Lower leg skin (tissue), 4 donors: ENCODE measurements at places on chromosomes 2 and 18.
A peak's percentile ranks its signal among the peaks of the same experiment; 100 is the strongest.

DNA sequence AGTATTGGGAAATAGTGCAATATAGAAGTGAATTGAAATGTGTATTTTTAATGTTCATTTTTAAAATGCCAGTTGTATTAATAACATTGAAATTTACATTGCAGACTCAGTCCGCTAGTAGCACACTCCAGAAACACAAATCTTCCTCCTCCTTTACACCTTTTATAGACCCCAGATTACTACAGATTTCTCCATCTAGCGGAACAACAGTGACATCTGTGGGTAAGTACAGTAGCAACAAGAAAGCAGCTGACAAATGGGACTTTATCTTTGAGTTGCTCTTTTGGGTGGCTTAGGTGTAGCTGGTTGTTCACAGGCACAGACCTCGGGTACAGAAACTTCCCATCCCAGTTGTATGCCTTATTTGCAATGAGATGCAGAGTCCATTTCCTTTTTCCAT lies 118.2 kb upstream of the IL1R2 start:
- DNase-seq = no peak

DNA sequence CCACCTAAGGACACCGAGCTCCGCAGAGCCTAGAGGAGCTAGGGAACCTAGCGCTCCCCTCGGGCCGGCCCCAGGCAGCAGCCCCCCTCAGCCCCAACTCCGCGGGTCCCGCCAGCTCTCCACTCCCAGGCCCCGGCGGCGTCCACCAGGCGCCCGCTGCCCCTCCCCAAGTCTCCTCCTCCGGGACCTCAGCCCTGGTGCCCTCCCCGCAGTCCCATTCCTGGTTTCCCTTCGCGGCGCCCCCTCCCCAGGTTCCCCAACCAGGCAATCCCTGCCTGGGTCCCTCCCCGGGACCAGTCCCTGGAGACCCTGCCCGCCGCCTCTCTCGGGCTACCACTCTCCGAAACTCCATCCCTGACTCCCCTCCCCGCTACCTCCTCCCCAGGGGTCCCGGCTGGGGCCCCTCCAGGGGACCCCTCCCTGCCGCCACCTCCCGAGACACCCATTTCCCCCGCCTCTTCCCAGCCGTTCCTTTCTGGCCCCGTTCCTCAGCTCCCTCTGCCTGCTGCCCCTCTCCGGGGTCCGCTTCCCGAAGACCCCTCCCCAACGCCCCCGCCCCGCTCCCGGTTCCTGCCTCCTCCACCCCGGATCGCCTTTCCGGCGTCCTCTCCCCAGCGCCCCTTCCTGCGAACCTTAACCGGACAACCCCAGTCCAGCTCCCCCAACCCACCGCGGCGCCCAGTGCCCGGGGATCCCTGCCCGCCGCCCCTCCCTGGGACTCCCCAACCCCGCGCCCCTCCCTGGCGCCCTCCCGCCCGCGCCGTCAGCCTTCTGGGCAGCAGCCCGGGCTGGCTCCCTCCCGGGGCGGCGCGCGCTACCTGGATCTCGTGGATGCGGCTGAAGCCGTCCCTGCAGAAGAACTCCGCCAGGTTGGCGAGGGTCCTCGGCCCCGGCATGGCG lies 678 bp downstream of the CYP27C1 start:
- DNase-seq = peak; percentile 88

DNA sequence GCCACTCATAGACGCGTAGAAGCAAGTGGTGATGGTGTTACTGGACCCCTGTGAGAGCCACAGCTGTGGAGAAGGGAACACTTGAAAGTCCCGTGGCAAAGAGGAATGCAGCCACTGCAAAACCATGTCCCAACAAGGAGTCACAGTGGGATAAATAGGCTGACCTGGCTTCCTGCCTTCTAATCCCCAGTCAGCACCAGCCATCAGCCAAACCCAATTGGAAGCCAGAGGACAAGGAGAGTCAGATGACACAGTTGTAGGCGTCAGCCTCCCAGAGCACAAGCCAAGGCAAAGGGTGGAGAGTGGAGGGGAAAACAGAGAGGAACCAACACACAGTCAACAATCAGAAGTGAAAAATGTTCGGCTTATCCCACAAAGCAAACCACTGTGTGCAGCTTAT lies 5.5 kb upstream of the CYBRD1 start:
- peak; percentile 86 for DNase-seq

- DNase-seq = no peak
These were observed 16.0 kb upstream of the TBR1 start for GRCh38 chr2:161400076-161400475.

DNA sequence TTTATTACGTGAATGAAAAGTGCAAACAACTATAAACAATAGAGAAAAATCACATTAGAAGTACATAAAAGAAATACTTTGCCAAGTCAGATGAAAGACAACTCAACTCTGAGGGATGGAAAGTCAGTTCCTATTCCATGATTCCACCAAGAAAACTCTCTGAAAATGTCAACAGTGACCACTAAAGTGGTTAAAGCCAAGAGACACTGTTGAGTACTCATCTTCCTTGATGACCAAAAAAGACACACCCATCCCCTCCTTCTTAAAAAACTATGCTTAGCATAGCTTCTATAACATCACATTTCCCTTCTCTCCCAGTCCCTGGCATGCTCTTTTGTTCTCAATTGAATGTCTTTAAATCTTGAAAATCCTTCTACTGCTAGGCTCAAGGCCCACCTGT lies 160.0 kb downstream of the TCF4 start:
- no peak for DNase-seq

- no peak for DNase-seq
These were observed 30.6 kb upstream of the AP1S3 start for GRCh38 chr2:223868005-223868404.

GRCh38 chr2:118850901-118851415 lies 3.5 kb upstream of the EN1 start:
- DNase-seq = no peak

DNA sequence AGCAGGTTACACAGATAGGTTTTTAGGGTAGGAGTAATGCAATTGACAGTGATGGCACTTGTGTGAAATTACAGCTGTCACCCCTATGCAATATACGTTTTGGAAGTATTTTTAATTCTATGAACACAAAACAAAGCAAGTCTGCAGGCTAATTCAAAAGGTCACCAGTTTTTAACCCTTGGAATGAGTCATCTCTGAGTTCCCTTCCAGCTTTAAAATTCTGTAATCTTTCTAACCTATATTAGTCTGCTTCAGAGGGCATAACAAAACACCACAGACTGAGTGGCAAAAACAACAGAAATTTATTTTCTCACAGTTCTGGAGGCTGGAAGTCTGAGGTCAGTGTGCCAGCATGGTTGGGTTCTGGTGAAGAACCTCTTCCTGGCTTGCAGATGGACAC lies 596.9 kb upstream of the HNMT start:
- DNase-seq = no peak

DNA sequence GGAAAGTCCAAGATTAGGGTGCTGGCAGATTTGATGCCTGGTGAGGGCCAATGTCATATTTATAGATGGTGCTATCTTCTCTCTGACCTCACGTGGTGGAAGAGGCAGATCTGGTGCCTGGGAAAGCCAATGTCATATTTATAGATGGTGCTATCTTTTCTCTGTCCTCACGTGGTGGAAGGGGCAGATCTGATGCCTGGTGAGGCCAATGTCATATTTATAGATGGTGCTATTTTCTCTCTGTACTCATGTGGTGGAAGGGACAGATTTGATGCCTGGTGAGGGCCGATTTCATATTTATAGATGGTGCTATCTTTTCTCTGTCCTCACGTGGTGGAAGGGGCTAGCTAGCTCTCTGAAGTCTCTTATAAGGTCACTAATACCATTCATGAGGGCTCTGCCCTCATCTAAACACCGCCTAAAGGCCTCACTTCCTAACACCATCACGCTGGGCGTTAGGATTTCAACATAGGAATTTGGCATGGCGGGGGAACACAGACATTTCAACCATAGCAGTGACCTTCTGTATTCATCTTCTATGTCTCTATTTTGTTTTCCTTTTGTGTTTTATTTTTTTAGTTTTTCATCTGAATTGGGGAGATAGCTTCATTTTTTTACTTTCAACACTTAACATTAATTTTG lies 278.4 kb downstream of the SPAG16 start:
- DNase-seq = no peak

GRCh38 chr2:163659224-163659623 lies 76.6 kb downstream of the FIGN start:
- DNase-seq = no peak

DNA sequence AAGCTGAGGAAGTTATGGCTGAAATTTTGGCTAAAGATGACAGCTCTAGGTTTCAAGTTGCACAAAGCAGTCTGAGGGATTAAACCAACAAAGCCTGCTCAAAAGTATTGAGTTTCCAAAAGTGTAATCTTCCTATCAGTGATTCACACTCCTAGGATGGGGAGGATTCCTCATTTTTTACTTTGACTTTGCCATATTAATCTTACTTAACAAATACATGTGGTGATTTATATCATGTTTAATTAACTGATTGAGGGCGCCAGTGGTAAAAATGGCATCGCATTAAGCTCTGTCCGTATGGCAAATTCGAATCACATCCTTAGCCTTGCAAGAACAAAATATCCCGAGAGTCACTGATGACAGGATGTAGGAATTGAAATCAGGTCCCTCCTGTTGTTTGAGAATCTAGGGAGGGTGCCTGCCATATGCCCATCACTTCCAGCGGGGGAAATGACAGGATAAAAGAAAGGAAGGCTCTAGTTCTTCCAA lies 78.1 kb upstream of the ETAA1 start:
- no peak for DNase-seq
